Activated naive CD4-positive, alpha-beta T cell (primary cell): ENCODE measurements at places on chromosomes 3 and 15.

- DNase-seq: no peak
Measured at GRCh38 chr3:173396191-173397041, 1.1 kb upstream of the NLGN1 start.

DNA sequence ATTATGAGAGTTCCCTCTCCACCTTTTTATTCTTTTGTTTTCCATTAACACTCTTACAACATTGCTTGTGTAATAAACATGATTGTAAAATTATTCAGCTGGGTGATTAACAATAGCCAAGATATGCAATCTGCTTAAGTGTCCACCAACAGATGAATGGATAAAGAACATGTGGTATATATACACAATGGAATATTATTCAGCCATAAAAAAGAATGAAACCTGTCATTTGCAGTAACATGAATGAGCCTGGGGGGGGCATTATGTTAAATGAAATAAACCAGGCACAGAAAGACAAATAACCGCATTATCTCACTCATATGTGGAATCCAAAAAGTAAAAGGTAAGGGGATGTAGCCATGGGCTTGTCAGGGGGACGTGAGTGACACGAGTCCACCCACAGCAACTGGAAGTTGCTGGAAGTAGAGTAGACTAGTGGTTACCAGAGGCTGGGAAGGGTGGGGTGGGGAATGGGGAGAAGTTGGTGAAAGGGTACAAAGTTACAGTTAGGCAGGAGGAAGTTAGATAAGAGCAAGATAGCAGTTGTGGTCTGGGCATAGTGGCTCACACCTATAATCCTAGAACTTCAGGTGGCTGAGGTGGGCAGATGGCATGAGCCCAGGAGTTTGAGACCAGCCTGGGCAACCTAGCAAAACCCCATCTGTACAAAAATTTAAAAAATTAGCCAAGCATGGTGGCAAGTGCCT is 28.7 kb upstream of the CD47 start:
- no peak for DNase-seq

DNA sequence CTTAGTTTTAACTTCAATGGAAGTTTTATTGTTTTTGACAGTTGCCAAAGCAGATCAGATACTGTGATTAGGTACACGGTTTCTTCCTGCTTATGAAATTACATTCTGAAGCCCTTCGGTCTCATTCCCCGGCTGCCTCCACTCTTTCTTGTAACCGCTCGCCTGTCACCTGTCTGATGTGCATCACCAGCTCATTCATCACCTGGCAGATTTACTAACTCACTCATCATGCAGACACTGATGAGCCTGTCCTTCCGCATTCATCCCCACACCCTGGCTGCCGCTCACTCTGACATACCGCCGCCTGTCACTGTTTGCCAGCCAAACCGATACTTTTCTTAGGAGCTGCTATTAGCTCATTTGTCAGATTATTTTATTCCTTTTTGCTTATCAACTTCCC is 82.8 kb upstream of the NSMCE3 start:
- no peak for DNase-seq

- DNase-seq: no peak
Measured at GRCh38 chr3:83460052-83460451, 1498.7 kb upstream of the CADM2 start.

DNA sequence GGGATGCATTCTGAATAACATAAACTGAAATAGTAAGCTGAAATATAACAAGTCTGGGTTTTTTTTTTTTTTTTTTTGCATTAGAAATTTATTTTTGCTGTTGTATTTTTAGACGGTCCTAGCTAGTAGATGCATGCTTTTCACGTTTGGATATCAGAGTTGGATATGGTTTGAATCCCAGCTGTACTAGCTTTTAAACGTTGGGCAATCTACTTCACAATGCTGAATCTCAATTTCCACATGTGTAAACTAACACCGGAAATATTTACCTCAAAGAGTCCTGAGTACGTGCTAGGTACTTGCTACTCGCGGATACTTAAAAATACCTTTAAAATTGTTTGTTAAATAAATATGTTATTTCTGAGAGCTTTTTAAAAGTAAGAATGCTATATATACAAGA is 139.8 kb downstream of the BBX start:
- no peak for DNase-seq

DNA sequence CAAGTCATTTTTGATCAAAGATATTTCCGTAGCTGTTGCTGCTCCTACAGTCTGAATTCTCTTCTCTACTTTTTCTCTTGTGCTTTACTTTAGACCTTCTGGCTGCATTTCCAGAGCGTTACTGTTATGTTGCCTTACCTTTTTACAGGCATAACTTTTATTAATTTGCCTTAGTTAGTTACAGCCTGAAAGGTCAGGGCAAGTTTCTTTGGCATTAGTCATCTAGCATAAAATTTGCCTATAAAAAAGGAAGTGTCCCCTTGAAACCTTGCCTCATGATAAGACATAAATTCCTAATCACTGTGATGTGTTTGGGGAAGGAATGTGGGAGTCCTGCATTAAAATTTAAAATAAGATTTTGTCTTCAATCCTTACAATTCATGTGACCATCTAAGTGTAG is 618.5 kb downstream of the NR2F2 start:
- no peak for DNase-seq

DNA sequence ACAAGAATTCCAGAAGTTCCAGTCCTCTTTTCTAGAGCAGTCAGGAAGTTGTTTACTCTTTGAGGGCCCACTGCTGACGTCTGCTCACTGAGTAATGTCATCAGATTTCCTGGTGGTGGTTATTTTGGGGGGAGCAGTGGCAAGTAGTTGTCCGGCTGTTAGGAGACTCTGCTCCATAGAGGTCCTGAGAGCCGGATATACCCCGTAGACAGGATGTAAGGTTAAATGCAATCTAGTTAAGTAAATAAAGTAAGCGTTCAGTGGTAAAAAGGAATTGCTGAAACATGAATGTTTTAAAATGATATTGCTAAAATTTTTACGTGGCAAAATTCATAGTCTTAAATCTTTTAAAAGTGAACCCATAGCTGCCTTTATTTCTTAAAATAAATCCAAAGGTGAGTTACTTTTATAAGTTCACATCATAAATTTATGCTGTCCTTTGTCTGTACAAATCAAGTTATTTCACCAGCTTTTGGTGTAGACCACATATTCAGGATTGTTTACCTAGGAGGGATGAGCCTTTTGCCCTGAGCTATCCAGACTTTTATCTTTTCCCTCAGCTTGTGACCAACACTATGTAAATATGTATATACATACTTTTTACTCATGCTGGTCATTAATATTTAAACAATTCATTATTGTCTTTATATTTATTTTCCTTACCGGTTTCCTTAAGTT is 65.8 kb downstream of the PDE8A start:
- DNase-seq: no peak

- DNase-seq: no peak
Measured at GRCh38 chr15:78177447-78177873, 28.3 kb downstream of the IDH3A start.

DNA sequence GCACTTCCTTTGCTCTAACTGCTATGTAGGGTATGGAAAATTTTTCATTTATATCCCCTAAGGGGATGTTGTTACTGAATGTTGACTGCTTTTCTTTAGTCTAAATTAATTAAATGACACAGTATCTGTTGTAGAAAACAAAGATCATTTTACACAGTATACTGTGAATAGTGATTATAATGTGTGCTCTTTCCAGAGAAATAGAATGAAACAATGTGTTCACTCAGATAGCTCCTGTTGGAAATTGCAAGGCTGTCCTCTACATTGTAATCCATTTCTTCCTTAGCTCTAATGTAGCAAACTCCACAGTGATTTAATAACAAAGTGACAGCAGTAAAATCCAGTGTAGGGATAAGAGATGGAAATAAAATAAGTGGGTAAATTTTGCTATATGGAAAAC is 159.0 kb upstream of the VEPH1 start:
- no peak for DNase-seq

DNA sequence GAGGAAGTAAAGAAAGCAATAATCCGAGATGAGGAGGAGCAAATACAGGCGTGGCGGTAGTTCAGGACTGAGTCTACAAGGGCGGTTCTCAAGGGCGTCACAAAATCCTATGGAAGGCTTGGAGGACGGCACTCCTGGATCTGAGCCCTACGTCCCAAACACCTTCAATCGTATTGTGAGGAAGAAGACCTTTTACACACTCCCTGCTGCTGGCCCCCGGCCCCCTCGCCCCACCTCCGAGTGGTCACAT is 747 bp downstream of the PLD1 start:
- no peak for DNase-seq
